ENCODE measurements at places on chromosomes 6 and 20.

- no peak for DNase-seq
Observed at GRCh38 chr6:41756354-41756753, 9.2 kb upstream of the PGC start.

DNA sequence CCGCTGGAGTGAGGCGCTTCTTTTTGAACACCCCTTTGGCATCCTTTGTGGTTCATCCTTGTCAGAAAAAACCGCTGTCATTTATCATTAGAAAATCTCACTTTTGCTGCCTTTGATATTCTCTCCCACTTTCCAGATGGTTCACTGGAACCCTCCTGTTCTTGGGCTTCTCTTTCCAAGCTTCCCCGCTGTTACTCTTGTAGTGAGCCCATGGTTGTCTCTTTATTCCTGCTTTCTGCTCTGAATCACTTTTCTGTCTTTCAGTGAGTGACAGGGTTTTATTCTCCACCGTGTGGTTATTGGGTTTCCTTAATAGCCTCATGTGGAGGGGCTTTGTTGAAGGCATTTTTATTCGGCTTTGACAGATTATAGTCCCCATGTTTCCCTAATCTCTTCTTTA lies 117.0 kb downstream of the FARS2 start:
- DNase-seq, result no peak

DNA sequence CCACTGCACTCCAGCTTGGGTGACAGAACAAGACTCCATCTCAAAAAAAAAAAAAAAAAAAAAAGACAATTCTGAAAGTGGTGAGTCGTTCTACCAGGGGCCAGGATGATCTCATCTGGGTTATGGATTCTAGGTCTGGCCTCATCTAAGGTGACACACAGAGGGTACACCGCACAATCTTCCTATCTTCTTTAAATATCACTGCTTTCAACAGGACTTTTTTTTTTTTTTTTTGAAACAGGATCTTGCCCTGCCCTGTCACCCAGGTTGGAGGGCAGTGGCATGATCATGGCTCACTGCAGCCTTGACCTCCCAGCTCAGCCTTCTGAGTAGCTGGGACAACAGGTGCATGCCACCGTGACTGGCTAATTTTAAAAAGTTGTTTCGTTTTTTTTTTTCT lies 67.7 kb downstream of the SLC16A10 start:
- DNase-seq, result no peak

DNA sequence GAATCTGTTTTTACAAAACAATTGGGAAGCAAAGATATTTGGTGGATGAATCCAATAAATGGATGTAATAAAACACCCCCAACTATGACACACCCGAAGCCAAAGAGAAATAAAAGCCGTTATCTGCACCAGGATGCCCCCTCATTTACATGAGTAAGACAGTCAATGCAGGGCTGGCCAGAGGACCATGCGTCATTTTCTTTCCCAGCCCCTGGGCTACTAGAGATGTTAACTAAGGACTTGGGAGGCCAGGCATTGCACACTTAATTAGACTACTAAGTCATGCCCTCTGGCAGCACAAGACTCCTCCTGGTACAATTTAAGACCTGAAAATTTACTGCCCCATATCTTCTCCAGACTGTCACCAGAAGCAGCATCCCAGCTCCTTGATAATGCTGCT lies 3.2 kb downstream of the LEMD2 start:
- no peak for DNase-seq

GRCh38 chr6:4522453-4522852 lies 253.8 kb upstream of the CDYL start:
- DNase-seq, result no peak

Measured in CD4-positive, alpha-beta T cell (primary cell).